ENCODE measurements at places on chromosomes 5 and 9.

GRCh38 chr9:98838155-98838867 lies 30.8 kb downstream of the GALNT12 start:
- no peak for DNase-seq

DNA sequence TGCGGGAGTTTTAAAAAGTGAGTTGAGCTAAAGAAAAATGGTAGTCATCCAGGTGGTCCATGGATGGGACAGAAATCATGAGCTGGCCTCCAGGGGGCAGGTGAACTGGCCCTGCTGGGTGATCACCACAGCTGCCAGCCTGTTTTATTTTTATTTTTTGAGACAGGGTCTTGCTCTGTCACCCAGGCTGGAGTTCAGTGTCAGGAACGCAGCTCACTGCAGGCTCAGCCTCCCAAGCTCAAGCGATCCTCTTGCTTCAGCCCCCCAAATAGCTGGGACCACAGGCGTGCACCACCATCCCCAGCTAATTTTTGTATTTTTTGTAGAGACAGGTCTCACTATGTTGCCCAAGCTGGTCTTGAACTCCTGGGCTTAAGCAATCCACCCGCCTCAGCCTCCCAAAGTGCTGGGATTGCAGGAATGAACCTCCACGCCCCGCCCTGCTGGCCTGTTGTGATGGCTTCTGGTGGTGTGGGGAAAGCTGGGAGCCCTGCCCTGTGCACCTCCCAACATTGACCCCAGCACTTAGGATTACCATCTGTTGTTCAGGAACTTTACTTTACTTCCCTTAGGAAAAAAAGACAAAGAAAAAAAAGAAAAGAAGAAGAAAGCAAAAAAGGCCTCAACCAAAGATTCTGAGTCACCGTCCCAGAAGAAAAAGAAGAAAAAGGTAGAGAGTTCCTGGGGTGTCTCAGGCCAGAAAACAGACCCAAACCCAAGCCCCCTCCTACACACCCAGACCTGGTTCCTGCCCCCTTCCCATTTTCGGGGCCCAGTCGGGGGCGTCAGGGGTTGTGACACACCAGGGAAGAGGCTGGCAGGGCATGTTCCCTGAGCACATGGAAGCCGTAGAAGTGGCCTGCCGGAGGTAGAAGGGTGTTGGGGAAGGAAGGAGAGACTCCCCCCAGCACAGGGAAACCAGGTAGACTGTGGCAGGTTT lies 14.7 kb downstream of the CD74 start:
- DNase-seq, result no peak

- no peak for DNase-seq
Observed at GRCh38 chr5:41191249-41191648, 22.1 kb downstream of the C6 start.

- no peak for DNase-seq
Observed at GRCh38 chr5:142074006-142074405, 34.6 kb upstream of the NDFIP1 start.

GRCh38 chr9:93164085-93164484 lies 19.9 kb upstream of the WNK2 start:
- no peak for DNase-seq

DNA sequence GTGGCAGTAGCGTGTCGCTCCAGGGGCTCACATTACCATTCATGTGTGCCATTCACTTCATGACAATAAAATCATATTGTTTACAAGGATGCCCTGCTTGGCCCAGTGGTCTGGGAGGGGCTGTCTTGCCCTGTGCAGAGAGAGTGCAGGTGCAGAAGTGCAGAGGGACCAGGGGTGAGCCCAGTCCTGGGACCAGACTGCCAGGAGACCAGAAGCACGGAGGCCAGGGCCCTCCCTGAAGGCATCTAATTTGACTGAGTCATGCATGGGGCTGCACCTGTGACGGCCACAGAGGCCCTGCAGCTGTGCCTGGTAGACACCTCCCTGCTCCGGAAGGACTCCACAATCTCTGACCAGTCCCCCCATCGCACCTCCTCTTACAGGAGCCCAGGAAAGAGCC lies 164.4 kb upstream of the FOXD4L5 start:
- no peak for DNase-seq

GRCh38 chr9:102047549-102047948 lies 309.1 kb upstream of the GRIN3A start:
- no peak for DNase-seq

DNA sequence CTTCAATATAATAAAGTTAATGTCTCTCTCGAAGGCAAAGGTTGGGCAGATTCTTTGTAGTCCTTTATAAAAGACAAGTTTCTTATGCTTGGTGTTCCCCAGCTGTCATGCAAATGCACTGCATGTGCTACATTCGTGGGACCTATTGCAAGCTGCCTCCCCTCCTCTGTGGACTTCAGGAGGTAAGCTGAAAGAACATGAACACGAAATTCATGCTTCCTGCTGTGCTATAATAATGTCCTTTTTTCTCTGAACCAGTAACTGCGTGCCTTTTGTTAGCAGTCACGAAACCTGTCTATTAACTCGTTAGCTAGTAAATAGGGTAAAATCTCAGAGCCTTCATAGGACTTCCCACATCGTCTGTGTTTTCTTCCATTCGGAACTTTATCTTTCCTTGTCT lies 363.5 kb downstream of the CDH9 start:
- DNase-seq, result no peak

GRCh38 chr9:36746415-36746814 lies 173.7 kb downstream of the MELK start:
- DNase-seq, result no peak

GRCh38 chr9:35521708-35522107 lies 31.8 kb downstream of the RUSC2 start:
- no peak for DNase-seq

DNA sequence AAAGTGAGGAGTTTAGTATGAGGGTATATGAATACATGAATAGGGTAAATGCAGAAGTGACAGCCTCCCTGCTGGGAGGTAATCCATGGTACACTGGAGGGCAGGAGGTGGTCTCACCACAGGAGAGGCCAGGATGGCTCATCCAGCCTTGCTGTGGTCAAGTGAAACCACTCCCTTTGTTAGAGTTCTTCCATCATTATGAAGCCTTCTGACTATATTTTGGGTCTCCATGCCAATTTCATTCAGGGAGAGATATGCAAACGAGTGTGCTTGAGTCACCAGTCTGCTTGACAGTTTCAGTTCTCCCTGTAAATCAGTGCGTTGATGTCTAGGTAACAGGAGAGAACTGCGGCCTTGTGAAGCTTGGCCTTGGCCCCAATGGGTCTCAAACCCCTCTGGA lies 16.4 kb downstream of the PPP3R2 start:
- DNase-seq, result no peak

Data from AG09309 (cell line).